Caco-2 (cell line): ENCODE measurements at places on chromosomes 3 and 15.
A peak's percentile ranks its signal among the peaks of the same experiment; 100 is the strongest.

GRCh38 chr15:68795298-68795848 lies 25.3 kb downstream of the ANP32A start:
- DNase-seq, result no peak

DNA sequence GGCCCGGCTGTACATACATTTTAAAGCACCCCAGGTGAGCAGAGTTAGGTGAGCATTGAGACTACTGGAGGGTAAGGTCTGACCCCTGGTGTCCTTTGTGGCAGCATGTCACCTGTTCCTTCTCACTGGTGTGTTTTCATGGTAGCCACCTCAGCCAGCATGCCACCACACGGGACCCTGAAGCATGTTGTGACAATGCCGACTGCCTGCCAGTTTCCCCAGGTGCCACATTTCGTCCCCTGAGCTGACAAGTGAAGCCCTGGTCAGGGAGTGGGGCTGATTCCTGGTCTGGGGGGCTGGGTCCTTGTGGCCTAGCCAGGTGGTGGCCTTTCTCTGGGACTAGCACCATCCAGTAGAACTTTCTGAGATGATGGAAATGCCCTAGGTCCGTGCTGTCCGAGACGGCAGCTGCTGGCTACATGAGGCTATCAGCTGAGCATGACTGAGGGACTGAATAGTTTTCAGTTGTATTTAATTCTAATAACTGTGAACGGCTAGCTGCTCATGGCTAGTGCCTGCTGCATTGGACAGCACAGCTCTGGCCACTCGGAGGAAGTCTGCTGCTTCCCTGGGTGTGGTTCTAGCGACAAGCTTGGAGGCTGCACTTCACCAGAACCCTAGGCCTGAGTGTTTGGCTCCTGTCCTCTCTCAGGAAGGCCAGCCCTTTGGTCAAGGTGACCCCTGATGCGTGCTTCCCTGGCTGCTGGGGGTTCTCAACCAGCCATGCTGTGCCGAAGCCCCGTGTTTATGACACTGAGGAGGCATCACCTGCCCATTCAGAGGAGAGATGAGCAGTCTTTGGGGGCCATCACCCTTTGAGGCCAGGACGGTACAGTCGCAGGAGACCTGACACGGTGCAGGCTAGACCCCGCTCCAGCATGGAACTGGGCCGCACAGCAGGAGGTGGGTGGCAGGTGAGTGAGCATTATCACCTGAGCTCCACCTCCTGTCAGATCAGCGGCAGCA lies 3.9 kb downstream of the C3orf22 start:
- peak; percentile 18 for DNase-seq

- no peak for DNase-seq
Observed at GRCh38 chr3:141427764-141428163, 59.1 kb upstream of the RASA2 start.

DNA sequence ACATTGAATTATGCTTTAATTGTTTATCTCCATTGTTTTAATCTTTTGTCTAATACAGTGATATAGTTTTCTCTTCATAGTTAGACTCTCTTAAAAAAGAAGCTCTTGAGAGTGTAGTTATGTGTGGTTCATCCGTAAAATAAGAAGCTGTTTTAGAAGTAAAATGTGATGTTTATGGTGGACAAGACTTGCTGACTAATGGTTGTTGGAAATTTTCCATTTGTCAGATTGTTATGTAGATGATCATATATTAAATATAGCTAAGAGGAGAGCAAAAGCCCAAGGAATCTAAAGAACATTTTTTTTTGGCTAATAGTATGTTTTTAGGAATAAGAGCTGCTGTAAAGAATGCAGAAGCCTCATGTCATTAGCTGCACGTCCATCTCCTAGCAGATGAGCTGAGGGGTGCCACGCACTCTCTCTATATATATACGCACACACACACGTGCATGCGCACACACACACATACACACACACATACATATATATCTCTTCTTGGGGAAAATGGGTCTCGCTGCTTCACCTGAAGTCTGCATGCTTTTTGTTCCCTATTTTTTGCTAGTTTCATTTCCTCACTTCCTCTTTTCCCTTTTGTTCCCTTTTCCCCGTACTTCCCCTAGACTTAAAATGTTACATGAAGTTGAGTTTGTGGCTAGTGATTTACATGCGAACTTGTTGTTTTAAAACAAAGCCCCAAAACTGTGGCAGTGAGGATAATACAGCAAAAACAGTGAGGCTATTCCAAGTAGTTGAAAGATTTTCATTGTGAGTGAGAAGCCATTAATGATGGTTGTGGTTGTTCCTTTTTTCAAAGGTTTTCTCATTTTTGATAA lies 107.8 kb downstream of the MBNL1 start:
- DNase-seq, result no peak
